ENCODE measurements at places on chromosomes 16 and 17.
A peak's percentile ranks its signal among the peaks of the same experiment; 100 is the strongest.

- DNase-seq, result no peak
Observed at GRCh38 chr17:66413559-66414520, 111.4 kb downstream of the PRKCA start.

DNA sequence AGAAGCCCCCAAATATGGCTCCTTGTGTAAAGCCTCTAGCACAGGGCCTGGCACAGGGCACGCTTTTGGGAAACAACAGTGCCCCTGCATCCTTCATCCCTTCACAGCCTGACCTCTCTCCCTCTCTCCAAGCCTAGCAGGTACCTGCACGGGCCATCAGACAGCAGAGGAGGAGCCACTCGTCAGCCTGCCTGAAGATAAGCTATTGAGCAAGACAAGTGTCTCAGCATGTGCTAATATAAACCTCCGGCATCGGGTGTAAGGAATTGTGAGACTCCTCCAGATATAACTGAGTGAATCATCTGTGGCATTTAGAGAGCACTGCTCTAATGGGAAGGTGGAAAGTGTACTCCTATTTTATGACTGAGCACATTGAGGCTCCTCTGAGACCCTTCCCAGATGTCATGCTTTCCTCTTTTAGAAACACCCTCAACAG is 38.3 kb downstream of the TBX4 start:
- peak; percentile 24 for DNase-seq

DNA sequence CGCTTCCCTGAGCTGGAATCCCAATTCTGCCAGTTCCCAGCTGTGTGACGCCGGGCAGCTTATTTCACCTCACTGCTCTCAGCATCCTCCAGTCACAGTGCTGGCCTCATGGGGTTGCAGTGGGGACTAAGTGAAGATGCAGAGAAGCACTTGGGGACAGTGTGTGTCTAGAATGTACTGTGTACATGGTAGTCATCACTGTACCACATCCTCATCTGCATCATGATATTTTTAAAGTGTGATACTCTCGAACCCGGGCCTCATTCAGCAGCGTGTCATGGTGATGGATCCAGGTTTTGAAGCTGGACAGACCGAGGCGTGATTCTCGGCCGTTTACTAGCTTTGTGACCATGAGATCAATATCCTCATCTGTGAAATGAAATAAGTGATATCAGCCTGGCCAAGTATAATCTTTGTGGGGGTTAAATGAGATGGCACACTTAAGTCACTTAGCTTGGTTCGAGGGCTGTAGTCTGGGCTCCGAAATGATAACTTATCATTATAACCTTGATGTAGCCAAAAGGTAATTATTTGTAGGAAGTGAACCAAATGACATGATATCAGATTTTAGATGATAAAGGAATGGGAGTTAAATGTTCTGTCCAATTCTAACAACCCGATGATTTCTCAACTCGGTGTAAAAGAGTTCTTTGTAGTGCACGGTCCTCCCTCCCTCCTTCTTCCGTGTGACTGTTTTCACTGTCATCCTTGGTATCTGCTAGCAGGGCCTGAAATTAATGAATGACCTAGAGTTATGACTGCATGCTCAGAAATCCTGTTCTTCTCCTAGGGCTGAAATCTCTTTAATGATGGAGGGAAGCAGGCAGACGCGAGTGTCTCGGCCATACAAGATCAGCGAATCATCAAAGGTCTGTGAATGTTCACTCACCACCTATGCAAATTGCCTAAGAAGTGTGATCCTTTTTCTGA is 2.0 kb downstream of the KLHL36 start:
- DNase-seq, result peak; percentile 81

DNA sequence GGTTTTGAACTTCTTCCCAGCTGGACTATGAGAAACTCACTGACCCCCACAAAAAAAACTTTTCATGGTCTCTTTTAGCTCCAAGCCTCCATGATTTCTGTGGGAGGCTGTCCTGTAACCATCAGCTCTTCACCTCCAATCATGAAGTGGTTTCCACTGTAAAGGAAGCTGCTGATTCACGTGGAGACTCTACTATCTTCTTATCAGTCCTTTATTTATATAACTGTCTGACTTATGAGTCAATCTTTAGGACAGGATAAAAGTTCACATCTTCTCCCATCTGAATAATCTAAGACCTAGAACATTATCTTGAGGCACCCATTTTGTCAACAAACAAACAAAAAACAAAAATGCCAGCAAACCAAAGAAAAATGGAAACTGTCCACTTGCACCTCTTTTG is 409.9 kb downstream of the SLC39A11 start:
- DNase-seq, result peak; percentile 73

GRCh38 chr17:57275071-57275764 is 18.9 kb downstream of the MSI2 start:
- no peak for DNase-seq

- no peak for DNase-seq
Observed at GRCh38 chr16:11333702-11334101, 11.6 kb upstream of the RMI2 start.

DNA sequence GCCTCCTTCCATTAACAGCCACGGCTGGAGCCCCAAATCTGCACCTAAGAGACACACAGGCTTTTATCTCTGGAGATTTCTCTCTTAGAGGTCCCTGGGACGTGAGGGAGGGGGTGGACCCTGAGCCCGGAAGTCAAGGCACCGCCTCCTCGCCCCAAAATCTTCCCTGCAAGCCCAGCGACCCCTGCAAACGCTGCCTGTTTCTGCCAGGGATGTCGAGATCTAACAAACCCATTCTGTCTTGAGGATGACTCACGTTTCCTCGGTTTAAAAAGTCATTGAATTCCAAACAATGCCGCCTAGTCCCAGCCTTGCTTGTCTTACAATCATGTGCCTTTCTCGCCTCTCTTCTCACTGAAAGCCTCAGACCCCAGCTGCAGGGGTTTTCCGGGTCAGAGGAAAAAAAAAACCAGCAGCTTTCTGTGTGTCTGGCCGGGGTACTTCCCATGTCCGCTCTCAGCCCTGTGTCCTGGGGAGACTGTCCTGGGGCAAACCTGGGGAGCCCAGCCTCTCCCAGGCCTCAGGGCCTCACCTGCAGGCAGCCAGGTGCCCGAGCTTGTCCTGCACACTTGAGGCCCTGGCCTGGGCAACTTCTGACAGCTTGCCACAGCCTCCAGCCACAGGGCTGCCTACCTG is 15.4 kb downstream of the ARL2BP start:
- peak; percentile 61 for DNase-seq

GRCh38 chr16:13178318-13178717 is 276.9 kb downstream of the SHISA9 start:
- no peak for DNase-seq

GRCh38 chr17:36980280-36980761 is 31.6 kb downstream of the AATF start:
- no peak for DNase-seq

GRCh38 chr17:9240659-9241370 is 219.5 kb downstream of the NTN1 start:
- DNase-seq, result no peak

GRCh38 chr17:33667671-33668070 is 374.6 kb upstream of the ASIC2 start:
- no peak for DNase-seq

- DNase-seq, result no peak
Observed at GRCh38 chr16:72244853-72245252, 72.9 kb upstream of the PMFBP1 start.

- no peak for DNase-seq
Observed at GRCh38 chr16:1430214-1430758, 592 bp upstream of the PERCC1 start.

DNA sequence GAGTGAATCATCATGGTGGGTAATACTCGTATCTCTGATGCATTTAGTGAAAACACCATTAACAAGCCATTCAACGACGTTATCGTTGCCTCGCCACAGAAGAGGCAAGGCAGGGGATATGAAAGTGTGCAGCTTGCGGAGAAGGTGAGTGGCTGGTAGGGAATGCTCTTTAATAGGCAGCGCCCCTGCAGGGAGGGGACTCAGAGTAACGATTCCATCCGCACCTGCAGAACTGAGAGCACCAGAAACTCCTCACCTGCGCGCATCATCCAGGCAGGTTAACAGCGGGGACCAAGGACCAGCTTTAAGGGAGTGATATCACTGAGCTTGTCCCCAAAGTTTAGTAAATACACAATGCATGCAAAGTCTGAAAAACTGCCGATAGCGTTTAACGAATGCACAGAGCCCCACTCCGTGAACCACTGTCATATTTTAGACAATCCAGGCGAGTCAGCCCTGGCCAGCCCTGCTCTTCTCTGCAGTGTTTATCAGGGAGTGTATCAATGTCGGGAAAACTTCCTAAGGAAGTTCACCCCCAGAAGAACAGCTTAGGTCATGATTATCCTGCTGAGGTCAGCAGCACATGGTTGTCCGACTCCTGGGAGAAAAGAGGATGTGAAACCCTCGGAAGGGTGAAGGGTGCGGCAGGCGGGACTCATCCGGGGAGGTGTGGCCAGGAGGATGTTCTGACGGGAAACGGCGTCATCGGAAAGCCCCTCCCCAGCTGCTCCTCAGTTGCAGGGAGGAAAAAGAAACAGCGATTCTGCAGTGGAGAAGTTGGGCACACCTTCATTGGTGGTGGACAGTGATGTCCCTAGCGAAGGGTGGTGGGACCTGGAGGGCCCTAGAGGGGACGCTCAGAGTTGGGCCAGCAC is 68.5 kb upstream of the DNAH17 start:
- DNase-seq, result no peak

DNA sequence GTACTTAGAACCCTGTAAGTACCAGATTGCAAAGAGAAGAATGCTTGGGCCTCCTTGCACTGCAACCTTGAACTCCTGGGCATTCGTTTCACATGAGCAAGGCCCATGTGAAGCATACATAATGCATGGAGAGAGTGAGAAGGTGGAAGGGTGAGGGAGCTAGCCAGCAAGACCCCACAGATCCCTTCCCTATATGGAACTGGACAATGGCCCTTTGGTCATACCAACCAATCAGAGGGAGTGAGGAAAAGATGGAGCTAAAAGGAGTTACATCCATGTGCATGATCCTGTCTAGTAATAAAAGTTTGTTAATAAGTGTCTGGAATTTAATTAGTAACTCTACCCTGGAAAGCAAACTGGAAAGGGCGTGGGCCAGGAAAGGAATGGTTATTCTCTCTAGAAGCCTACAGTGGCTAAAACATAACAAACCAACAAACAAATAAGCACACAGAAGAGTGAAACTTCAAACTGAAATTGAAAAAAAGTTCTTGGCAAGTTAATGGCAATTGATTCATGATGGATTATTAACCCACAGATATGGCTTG is 29.6 kb downstream of the DNAH3 start:
- DNase-seq, result no peak

DNA sequence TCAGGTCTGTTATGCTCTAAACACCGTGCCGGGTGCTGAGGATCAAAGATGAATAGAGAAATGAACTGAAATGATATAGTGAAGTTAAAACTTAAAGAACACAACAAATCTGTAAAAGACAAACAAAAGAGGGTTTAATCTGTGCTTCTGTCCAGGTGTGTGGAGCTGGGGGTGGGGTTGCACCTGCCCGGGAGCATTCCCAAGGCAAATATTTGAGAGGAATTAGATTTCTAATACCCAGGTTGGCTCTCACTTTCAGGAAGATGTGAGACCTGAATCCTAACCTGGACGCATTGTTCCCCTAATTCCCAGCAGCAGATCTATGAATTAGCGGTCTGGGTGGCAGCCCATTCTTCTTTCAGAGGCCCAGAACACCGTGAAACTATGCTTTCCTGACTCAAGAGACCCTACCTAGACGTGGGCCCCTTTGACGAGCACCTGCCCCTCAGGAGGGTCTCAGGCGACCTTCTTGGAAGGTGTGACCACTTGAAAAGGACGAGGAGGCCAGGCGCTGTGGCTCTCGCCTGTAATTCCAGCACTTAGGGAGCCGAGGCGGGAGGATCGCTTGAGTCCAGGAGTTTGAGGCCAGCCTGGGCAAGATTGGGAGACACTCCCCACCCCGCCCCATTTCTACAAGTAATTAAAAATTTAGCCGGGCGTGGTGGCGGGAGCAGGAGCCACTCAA is 677 bp upstream of the RANGRF start:
- no peak for DNase-seq

GRCh38 chr16:13940397-13940933 is 20.5 kb downstream of the ERCC4 start:
- no peak for DNase-seq

DNA sequence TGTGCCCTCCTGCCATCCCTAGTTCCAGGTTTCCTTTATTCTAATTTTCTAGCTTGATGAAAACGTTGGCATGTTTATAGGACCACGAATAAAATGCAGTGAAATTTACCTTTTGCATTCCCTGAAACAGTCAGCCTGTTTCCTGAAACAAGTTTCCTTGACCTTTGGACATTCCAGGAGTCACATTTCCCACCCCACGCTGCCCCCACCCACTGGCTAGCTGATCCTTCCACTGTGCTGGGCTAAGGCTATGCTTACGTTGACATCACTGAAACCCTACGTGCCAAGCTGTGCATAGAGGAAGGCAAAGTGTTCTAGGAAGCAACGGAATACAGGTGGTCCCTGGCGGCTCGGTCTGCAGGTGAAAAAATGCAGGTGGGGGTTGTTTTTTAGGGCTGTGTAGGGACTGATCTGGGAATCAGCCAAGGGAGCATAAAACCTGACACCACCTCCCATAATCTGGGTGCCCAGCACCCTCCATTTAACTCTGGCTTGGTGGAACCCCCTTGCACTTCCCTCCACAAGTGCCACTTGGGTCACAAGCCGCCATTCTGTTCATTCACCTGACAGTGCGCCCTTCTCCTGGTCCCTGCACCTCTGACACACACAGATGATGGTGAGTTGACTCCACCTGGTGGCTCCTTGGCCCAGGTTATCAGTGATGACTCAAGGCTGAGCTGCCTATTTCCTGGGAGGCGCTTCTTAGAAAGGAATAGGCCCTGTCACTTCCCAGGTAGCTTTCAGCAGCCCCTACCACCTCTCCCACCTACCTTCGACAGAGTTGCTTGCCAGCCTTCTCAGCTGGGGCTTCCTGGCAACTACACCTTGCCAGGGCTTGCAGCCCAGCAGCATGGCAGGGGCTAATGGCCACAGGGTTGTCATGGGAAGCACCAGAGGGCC is 83.7 kb downstream of the N4BP1 start:
- peak; percentile 30 for DNase-seq

GRCh38 chr16:4152267-4152666 is 36.0 kb upstream of the ADCY9 start:
- DNase-seq, result no peak

GRCh38 chr17:11493936-11494335 is 104.3 kb upstream of the DNAH9 start:
- no peak for DNase-seq

DNA sequence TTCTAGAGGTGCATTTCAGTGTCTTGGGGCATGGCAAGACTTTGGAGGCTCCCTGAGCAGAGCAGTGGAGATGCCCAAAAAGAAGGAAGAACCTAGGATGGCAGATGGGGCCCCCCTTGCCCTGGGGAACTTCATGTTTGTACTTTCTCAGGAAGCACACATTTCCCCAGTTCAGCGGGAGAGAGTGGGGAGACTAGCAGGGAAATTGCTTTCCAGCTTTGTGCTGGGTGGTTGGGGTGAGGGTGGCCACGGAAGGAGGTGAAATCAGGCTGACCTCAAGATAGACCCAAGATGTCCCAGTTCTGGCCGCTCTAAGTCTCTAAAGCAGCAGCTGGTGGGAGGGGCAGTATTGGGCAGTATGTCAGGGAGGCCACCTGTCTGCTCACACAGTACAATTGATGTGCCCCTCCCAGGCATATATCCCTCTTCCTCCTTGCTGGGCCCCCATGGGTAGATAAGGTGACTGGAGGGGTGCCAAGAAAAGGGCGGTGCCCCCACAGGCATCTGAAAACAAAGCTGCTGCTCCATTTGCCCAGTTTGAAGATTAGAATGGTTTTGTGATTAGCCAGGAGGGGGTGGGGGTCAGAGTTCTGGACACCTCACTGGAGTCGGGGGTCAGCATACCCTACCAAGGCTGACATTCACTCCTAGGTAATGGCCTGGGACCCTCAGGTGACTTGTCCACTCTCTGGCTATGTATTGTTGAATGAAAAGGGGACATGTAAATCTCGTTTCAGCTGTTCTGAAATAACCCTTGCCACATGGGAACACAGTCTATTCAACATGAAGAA is 17.1 kb upstream of the NAGLU start:
- DNase-seq, result peak; percentile 41

Measured in RCC 7860 (cell line).